Lung (tissue), 17 donors: ENCODE measurements at places on chromosomes 11 and 22. TPM values are rescaled to one million over a fixed set of nuclear protein-coding genes. Genes with fewer than 3 reads are reported as not detected.

MAFF gene
- total RNA-seq, result 43.9 TPM

DEPDC7 gene
- 0.77 TPM for total RNA-seq

MS4A6E gene
- 2.6 TPM for total RNA-seq

CARNS1 gene
- total RNA-seq, result 1.2 TPM

ZC3H12C gene
- 27.1 TPM for total RNA-seq

DNA sequence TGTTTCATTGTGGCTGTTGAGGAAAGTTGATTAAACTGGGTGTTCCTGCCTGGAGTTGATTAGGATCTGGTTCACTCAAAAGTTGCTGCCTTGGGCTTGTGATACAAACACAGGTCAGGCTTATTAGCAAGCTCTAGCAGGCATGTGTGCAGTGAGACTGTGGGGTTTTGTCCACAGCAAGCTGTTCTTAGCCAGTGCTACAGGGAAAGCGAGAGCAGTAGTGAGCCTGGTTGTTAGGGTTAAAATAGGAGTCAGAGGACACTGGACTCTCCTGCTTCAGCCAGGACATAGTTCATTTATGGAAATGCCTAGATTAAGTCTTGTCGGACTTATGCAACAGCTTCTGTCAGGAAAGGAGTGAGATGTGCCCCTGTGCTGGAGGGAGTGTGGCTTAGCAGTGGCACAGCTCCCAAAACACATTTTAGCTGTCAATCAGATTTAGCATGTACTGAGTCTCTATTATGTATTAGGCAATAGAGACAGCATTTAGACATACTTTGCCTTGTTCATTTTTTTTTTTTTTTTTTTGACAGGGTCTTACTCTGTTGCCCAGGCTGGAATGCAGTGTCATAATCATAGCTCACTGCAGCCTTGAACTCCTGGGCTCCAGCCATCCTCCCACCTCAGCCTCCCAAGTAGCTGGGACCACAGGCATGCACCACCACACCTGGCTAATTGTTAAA lies 8.7 kb downstream of the SNRPD3 start:
- DNase-seq, result no peak

- no peak for DNase-seq
Observed at GRCh38 chr11:130194241-130195023, 34.9 kb downstream of the ST14 start.

DNA sequence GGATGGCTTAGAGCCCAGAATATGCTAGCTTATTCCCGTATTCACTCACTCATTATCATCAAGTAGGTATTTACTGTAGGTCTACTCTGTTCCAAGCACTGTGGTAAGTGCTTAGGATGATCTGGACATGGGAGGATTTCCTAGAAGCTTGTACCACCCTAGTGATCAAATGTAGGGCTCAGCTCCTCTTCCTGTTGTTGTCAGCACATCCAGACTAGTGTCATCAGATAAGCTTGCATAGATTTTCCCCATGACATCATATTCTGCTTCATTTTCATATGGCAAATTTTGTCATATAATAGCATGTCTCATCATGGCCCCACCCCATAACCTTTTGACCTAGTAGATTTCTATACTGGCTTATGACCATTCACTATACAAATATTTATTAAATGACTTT lies 19.3 kb upstream of the NUCB2 start:
- no peak for DNase-seq

GRCh38 chr11:95699631-95700470 lies 89.7 kb downstream of the FAM76B start:
- DNase-seq, result no peak

DNA sequence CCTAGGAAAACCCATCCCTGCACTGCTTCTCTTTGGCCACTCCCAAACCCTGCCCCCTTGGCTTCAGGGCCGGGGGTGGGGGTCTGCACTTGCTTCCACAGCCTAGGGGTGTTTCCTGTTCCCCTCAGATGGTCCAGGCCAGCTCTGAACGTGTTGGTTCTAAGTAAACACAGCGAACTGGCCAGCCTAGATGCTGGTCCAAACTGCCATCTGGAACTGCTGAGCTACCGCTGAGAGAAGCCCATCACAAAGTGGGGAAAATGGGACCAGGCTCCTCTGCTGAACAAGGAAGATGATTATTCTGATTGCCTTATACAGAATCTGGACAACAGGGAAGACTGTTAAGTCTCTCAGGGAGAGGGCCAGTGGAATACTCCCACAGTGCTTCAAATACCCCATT lies 23.5 kb upstream of the YPEL1 start:
- peak; percentile 75 for DNase-seq

DNA sequence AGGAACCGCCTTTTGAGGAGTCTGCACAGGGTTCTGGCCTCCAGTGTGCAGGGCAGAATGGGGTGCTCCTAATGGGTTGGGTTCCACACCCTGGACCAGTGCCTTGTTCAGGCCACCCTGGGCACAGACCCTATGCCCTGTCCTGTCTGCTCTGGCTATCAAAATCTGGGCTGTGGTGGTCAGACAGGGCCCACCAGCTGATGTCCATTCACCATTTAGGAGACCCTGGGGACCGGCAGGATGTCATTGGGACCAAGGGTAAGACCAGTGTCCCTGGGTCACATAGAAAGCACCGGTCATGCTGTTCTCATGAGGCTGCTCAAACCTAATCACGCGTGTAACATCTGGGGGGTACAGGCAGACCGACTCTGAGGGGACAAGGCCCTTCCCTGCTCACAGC lies 37.3 kb downstream of the PARVG start:
- no peak for DNase-seq

GRCh38 chr11:100734743-100735527 lies 47.8 kb downstream of the ARHGAP42 start:
- DNase-seq, result no peak

DNA sequence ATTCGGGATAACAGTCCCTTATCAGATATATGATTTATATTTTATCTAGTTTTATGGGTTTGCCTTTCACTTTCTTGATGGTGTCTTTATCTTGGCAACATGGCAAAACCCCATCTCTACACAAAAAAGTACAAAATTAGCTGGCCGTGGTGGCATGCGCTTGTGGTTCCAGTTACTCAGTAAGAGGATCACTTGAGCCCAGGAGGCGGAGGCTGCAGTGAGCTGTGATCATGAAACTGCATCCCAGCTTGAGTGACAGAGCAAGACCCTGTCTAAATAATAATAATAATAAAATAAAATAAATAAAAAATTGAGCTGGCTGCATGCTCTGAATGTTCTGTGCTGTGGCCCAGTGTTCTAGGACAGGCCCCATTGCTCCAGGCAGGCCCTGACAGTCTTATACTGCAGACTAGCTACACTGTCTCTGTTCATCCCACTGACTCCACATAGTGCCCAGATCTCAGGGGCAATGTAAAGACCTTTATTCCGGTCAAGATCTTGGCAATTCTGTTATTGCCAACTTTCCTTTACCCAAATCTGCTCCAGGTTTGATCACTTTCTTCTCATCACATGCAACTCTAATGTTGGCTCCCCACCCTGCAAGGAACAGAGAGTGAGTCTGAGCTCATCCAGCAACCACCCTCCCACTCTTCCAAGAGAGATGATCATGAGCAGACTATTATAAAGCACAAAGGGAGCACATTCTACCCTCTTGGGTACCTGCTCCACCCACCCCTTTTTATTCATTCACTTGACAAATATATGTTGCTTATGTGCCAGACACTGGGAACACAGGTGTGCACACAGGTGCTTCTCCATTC lies 8.8 kb downstream of the HSPA8 start:
- no peak for DNase-seq

DNA sequence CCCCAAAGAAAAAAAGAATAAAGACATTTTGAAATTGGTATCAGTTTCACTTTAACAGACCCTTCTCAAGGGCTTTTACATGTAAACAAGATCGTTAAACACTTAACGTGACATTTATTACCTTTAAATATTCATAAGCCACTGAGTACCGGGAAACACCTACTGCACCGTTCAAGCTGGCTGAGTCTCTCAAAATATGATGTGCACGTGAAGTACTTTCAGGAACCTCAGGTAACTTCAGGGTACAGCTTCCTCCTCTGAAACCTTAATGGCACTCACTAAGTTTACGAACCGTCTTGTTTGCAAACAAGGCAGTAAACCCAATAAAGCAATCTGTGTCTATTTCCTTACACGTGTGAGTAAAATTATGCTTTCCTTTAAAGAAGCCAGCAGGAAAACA lies 105.5 kb upstream of the TENM4 start:
- DNase-seq, result no peak
